ENCODE measurements at places on chromosomes 7 and 10.

DNA sequence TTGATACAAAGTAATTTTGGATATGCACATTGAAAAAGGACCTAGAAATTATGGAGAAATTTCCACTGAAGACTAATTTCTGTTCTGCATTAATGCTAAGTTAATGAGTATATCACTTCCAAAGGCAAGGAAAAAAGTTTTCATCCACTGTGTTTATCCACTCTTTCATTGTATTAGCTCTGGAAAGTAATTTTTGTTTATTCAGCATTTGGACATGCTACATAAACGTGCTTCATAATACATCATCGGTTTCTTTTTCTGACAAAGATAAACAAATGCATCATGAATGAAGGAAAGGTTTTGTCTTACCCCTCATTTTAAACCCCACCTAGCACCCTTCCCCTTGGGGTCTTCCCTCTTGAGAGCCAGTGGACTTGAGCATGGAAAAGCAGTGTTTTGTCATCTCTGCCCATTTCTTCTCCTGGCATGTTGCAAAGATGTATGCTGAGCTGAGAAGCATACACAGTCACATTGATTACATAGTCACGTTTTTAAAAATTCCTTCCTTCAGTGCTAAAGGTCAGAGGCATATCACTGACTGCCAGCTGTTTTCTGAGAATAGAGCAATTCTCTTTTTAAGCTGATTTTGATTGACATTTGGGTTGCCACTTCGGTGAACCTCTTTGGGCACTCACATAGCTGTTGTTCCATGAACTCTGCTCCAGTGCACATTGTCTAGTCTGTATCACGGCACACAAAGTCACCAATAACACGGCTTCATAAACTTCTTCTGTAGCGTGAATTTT is 65.9 kb upstream of the C7orf33 start:
- no peak for DNase-seq

- no peak for DNase-seq
Measured at GRCh38 chr7:28192786-28193585, 12.4 kb upstream of the JAZF1 start.

GRCh38 chr7:139765143-139765542 is 12.7 kb downstream of the HIPK2 start:
- no peak for DNase-seq

DNA sequence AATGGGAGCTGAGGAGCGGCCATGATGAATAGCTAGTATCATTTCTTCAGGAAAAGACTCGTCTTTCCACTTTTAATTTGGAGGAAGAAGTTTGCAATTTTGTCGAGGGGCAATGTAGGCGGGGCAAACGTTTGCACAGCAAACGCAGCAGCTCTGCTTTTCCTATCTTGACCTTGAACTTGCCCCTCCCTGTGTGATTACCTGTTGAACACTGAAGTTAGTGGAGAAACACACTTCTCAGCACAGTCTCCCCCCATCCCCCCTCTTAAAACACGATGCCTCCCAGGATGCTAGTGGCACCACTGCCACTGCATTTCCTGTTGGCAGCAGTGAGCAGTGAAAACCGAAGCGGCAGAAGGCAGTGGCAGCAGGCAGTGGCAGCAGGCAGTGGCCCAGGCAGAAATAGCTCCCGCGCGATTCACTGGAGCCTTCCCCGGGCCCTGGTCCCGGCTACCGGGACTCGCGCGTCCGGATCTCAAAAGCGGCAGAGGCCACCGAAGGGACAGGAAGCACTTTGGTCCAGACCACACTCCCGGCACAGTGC is at the start of gene EPDR1:
Gene EPDR1 (plus strand): TSS at position 336 of the 544 bp plus-strand sequence. CDS start 300 bp downstream, outside the sequence.
- no peak for DNase-seq

- DNase-seq: no peak
Measured at GRCh38 chr10:113947184-113948041, 93.0 kb downstream of the NHLRC2 start.
